ENCODE measurements at places on chromosomes 2 and 18.
A peak's percentile ranks its signal among the peaks of the same experiment; 100 is the strongest.

DNA sequence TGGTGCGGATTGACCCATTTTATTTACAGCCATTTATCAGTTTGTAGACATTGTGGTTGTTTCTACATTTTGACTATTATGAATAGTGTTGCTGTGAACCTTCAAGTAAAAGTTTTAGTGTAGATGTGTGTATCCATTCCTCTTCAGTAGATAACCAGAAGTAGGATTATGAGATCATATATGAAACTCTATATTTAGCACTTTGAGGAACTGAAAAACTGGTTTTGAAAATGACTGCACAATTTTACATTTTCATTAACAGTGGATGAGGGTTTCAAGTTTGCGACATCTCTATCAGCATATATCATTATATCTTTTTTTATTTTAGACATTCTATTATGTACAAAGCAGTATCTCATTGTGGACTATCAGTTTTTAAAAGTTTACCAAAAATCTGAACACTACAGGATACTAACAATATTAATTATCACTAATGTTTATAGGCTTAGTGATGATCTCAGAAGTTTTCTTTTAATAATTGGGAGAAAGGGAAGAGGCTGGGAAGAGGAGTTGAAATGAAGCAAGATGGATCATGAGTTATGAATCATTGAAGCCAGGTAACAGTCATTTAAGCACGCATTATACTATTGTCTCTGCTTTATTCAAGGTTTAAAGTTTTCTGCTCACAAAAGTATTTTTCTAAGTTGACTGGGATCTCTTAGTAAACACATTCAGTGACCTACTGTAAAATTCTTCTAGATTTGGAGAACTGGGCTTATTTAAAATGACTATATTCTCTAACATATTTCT lies 329.0 kb upstream of the LRATD1 start:
- DNase-seq: no peak

DNA sequence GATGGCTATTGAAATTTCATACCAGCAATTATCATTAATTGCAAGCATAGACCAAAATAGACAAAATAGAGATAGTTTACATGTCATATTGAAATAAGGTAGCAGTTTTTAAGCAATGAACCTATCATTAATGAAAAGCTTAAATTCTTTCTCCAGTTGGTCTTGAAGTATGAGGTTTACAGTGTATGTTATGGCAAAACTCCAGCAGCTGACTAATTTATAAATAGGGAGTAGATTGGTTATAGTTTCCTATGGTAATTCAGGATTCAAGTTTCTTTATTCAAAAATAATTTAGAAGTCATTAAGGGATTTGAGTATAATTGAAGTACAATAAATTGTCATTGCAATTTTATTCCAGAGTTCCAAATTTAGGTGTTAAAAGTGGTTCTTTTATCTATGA lies 69.6 kb upstream of the COL5A2 start:
- no peak for DNase-seq

DNA sequence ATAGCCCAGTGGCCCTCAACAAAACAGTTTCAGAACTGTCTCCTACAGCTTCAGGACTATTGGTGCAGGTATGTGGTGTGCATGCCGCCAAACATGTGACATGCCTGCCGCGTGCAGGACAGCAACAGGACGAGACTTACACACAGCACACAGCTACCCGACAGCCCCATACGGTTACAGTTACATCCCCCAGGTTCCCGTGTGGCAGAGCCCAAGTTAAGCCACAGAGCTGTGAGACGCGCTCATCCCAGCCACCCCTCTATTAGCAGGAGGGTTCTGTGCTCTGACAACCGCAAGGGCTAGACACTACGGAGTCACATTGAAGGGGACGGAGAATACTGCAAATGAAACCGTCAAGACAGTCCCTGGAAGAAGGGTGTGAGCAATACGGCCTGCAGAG lies 16.4 kb upstream of the TUBB6 start:
- DNase-seq: no peak

DNA sequence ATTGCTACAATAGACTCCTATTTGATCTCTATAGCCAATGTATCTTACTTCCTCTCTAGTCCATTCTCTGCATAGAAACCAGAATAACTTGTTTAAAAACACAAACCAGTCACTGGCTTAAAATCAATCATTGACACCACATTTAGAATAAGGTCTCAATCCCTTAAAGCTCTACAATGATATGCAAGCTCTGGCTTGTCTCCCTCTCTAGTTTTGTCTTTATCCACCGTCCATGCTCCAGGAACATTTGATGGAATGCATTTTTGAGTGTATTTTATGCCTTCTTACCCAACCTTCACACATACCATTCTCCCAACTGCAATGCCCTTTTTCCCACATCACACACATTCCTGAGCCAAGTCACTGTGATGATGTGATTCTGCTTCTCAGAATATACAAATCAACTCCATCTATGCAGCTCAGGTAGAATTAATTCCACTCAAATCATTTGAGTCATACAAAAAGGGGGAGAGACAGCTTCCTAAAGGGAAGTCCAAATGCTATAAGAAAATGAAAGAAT lies 1107.2 kb downstream of the DPP10 start:
- DNase-seq: no peak

GRCh38 chr2:189337656-189338055 lies 103.6 kb upstream of the WDR75 start:
- peak; percentile 21 for DNase-seq

GRCh38 chr2:235762832-235763598 lies 269.2 kb downstream of the AGAP1 start:
- DNase-seq: no peak

- no peak for DNase-seq
Observed at GRCh38 chr2:19460761-19461160, 102.3 kb upstream of the OSR1 start.

GRCh38 chr18:49613641-49614151 lies 51.8 kb downstream of the LIPG start:
- no peak for DNase-seq

- DNase-seq: no peak
Observed at GRCh38 chr2:231357048-231357447, 38.5 kb upstream of the B3GNT7 start.

GRCh38 chr2:140880573-140880972 lies 1250.2 kb downstream of the LRP1B start:
- no peak for DNase-seq

GRCh38 chr18:59428018-59428417 lies 69.0 kb upstream of the LMAN1 start:
- no peak for DNase-seq

DNA sequence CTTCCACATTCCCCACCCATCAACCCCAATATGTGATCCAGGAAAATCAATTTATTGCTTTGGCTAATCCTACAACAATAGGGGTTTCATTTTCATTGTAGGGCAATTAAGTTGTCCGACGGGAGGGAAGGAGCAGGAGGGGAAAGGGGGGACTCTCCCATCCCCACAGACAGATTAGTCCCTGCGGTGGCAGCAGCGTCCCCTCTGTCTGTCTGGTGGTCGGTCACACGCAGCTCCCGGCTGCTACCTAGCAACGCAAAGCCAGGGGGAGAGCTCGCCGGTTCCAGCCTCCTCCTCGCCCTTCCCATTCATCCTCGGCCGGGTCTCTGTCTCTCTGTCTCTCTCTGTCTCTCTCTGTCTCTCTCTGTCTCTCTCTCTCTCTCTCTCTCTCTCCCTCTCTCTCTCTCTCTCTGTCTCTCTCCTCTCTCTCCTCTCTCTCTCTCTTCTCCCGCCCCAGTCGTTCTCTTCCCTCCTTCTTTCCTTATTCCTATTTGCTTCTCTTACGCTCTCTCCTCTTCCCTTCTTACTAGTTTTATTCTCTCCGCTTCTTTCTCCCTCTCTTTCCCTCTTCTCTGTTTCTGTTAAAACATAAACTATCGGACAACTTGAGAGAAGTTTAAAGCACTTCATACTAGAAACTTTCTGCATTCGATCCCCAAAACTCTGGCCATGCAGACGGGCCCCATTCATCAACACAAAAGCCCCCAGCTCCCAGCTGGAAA lies 1.2 kb downstream of the LRP2 start:
- no peak for DNase-seq

GRCh38 chr2:200306196-200306930 lies at the start of gene SPATS2L:
Gene SPATS2L (plus strand): TSS chr2:200306693. CDS start chr2:200389245, 82,552 bp downstream.
- DNase-seq: peak; percentile 56

DNA sequence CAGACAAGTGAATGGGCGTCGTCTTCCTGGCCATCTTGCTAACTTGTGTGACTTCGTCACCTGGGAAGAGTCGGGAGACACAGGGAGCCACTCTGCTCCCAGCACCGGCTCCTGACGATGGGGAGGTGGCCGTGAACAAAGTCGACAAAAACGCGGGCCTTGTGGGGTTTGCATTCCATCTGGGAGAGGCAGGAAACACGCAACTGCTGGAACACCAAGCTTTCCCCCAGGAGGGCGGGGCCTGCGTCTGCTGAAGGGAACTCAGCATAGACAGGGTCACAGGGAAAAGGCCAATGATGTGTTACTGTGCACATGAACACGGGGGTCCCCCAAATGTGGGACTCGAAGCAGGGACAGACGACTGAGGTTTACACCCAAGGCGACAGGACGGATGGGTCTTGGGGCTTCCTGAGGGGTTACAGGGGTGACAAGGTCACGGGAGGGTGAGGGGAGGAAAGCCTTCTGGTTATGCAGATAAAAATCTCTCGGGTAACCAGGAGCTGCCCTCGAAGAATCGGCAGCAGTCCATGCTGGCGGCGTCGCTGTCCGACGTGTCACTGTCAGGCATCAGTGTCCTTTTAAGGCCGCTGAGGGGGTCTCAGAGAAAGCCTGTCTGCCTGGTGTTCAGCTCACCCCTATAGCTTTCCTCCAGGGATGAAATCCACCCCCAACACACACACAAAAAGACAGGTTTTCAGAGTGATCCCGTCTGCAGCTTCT lies 28.2 kb upstream of the PRLH start:
- DNase-seq: no peak

GRCh38 chr18:7622721-7623120 lies 55.6 kb downstream of the PTPRM start:
- DNase-seq: no peak

GRCh38 chr2:169203952-169204351 lies 134.6 kb downstream of the DHRS9 start:
- no peak for DNase-seq

GRCh38 chr2:155178921-155179320 lies 480.4 kb downstream of the KCNJ3 start:
- no peak for DNase-seq

GRCh38 chr2:75640621-75641121 lies 5.9 kb upstream of the MRPL19 start:
- peak; percentile 63 for DNase-seq

DNA sequence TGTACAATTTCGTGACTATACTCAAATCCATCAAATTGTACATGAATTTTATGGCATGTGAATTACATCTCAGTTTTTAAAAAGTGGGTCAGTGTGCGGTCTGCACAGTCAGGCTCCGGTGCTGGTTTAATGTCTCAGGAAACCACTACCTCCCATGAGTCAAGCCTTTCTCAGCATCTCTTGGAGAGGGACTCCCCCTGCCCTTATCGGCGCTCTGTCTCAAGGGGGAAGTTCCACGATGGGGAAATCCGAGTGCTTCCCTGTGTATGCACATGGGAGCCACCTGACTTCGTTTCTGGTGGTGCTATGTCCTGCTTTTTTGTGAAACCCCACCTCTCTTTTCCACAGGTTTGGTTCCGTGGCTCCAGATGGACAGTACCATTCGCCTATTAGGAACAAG lies 72.5 kb downstream of the ACOXL start:
- no peak for DNase-seq

- no peak for DNase-seq
Observed at GRCh38 chr2:136582628-136583205, 182.6 kb upstream of the THSD7B start.

DNA sequence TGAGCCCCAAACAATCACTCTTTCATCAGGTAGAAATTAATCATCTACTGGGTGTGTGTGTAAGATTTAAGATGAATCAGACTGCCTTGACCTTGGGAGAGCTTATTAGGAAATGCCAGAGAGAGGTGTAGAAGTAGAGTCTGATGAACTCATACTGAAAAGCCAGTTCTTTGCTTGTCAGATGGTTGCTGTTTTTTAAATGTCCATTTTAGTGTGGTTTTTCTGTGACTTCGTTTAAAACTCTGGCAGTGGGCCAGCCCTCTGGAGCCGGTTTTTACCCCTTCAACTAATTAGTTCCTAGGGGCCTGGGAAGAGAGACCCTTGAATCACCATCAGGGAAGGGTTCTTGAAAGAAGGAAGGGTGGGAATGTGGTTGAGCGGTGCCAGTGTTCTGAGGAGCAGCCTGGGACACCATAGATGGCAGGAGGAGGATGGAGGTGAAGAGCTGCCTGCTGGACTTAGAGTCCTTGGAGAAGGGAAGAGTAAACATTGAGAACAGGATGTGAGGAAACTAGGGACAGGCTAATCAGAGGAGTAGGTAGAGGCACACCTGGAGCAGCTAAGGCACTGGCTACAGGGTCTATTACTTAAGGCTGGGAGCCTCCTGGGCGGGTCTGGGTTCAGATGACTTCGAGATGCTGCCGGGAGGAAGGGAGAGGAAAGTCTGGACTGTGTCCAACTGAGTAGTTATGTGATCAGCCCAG lies 66.1 kb downstream of the LRRFIP1 start:
- DNase-seq: no peak

- DNase-seq: no peak
Observed at GRCh38 chr18:2589345-2590068, 18.1 kb downstream of the NDC80 start.

DNA sequence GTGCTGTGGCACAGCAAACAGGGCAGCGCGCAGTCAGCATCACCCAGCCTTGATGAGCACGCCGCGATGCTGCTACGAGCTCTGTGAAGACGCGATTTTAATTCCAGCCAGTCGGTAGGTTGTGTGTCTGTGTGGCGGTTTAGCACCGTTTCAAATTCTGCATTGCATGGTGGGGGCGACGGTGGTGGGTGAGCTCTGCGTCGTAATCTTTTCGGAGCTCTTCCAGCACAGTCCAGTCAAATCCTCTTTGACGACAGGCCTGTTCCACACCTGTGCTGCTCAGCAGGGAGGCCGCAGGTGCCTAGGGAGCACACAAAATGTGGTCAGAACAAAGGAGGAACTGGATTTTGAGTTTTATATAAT lies 8.6 kb downstream of the ALLC start:
- no peak for DNase-seq

DNA sequence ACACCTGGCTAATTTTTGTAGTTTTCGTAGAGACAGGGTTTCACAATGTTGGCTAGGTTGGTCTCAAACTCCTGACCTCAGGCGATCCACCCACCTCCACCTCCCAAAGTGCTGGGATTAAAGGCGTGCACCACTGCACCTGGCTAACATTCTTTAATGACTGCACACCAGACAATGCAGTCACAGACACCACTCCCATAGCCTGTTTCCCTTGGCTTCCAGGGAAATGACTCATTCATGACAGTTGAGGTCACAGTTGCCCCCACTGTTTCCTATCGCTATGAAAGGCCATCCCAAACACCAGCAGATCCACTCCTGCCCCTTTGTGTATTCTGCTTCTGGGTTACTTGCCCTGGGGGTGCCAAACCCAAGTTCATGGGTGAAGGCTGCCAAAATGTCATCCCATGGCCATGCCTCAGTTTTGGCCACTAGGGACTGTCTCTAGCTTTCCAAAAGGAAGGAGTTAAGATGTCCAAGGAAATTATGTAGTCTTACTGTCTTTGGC lies 8.7 kb downstream of the CHMP1B start:
- no peak for DNase-seq
